Omental fat pad (tissue), 4 donors: ENCODE measurements at places on chromosomes 5 and 9.

GRCh38 chr9:131406563-131407436 lies 12.9 kb downstream of the PRRC2B start:
- no peak for DNase-seq

DNA sequence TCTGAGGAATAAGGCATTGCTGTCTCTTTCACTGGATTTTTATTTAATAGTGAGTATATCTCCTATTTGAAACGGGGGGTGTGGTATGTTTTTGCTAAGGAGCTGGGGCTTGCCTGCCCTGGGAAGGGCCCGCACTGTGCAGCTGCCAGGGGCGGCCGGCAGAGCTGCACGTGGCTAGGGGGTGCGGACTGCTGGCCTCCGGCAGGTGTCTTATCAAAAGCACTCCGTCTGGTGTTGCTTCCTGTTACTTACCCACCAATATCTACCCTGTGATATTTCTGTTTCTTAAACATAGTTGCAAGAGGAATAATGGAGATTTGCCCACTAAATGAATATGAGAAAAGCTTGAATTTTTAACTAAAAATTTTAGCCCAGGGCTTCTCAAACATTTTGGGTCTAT lies 232.0 kb downstream of the IRX1 start:
- no peak for DNase-seq

DNA sequence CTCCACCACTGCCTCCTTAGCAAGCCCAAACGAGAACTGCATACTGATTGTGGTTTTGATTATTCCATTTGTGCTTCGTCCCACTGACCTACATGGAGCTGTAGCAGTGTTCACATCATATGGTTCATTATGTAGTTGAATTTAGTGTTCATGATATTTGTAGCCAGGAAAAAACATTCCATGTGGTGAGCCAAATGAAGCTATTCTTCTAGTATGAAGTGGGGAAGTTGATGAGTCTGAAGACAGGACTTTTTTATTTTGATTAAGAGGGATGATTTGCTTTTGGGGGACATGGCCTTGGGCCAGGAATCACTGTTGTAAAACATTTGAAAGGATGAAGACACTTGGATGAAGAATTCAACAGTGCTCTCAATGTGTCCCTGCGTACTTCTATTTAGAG lies 192.9 kb upstream of the SLC27A6 start:
- no peak for DNase-seq

GRCh38 chr9:134688661-134689320 lies 47.2 kb downstream of the COL5A1 start:
- no peak for DNase-seq

DNA sequence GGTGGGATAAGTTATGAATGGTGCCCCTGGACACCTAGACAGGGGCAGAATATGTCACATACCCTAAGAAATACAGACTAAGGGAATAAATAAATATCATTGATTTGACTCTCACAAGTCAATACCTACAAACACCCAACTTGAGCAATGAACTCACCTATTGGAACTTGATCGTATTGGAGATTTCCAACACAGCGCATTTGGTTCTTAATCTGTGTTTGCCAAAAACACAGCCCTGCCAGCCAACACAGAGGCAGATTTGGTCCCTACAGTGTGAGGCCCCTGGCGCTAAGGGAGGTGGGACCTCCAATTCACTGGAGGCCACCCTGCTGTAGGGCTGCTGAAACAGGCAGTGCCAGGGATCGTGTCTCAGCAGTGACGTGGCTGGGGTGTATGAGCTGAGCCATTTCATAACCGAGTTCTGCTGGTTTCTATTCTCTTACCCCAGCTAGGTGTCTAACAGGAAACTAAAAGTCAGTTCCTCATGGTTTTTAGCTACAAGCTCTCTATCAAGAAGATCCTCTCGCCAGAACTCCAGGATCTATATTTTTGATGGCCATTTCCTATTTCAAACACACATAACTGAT lies 84.5 kb downstream of the SLC1A1 start:
- no peak for DNase-seq

DNA sequence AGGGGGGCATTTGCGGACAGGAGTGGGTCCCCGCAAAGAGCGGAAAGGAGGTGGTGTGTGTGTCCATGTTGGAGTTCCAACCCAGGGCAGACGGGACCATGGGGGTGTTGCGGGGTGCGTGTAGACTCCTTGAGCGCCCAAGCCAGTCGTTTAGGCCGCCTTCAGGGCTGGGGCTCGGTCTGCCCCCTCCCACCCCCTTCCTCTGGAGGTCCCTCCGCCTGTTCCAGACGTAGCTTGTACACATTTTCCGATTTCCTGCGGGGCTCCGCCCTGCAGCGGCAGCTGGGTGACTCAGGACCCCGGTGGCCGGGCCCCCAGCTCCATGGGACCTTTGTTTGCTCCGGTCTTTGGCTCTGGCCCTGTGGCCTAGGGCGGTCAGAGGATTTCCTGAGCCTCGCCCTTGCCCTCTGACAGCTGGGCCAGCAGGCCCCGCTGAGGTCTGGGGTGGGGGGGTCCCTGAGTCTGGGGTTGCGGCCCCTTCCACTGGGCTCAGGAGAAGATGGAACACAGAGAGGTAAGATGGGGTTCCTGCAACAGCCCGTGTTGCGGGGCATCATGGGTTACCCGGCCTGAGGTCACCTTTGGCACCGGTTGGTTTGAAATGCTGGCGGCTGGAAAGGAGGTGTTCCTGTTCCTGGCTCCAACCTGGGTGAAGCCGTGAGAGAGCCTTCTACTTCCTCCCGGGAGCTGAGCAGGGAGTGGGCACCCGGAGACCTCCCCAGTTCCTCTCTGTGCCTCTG lies 1.5 kb downstream of the PKN3 start:
- no peak for DNase-seq

DNA sequence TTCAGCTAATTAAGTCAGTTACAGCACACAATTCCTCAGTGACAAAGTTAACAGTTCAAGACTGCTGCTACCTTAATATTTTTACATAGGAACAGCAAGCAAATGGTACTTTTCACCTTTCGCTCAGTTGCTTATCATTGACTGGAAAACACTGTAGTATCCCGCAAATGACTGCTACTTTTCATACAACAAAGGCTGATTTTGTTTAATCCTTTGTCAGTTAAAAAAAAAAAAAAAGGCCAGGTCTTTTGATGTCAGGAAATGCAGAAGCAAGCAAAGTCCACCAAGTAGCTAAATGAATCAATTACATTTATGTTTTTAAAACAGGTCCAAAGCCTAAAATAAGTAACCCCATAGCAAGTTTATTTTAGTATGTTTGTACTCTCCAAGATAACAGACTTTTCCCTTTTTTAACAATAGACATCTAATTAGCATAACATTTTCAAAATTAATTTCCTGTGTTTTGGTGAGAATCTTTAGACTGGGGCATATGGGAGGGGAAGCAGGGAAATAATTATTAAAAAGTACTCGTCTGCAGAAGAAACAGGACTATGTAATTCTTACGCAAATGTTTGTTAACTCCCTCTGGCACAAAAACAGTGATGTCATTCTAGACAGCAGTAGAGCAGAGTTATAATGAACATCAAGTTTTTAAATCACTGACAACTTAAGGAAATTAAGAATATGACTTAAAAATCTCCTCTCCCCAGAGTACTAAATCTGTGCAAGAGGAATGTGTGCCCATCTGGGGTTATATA lies 9.6 kb downstream of the PFDN1 start:
- DNase-seq: no peak

DNA sequence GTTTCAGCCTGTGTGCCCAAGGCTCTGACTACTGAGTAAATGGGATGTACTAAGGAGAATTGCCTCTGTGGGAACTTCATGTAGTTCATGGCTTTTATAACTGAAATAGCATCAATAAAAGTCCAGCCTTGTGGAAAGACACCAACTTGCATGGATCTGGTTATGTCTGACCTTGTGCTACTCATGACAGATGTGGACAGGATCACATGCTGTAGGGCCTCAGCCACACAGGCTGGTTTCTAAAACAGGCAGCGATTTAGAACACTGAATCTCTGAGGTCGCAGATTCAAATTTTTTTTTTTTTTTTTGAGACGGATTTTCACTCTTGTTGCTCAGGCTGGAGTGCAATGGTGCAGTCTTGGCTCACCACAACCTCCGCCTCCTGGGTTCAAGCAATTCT lies 66.5 kb upstream of the SPIN1 start:
- DNase-seq: no peak

DNA sequence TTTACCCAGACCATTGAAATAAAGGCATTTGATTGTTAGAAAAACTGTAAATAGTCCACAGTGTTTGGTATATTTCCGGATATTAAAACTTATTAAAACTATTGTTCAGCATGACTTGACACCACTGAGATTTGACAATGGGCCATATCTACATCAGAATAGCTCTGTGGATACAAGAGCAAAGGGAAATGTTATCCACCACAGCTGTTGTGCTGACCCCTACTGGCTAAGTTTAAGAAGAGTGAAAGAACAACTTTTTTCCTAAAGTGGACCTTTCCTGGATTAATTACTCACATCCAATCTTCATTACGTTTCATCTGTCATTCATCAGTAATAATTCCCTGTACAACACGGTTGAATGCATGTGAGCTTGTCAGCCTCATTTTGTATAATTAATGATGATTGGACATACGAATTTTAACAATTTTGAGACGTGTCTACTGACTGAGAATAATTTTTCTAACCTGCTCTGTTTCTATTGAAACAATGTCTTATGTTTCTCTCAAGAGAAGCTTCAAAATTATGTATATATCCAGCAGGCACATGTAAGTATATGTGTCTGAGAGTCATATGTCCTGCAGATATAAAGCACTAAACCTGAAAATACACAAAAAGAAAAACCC lies 1952.6 kb downstream of the MAT2B start:
- DNase-seq: no peak

- DNase-seq: no peak
Measured at GRCh38 chr5:57221049-57221568, 47.2 kb downstream of the GPBP1 start.

GRCh38 chr9:27427272-27427643 lies 96.8 kb upstream of the IFNK start:
- no peak for DNase-seq

DNA sequence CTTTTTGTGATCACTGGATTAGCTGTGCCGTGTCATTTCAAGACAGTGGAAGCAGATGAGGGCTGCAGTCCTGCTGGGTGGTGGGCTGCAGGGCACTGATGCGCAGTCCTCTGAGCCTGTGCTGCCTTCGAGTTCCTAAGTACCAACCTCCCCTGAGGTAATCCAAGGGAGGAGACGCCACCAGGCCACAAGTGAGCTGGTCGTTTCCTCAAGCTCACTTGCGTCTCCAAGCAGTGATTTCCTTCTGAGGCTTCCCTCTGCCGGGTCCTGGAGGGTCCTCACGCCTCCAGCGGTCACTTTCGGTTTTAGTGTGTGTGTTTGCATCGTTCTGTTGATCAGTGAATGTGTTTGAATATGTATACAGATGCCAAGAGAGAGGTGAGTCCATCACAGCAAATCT lies 115.7 kb downstream of the TRIO start:
- DNase-seq: no peak

- DNase-seq: no peak
Measured at GRCh38 chr5:142000704-142001484, 11.9 kb downstream of the GNPDA1 start.

DNA sequence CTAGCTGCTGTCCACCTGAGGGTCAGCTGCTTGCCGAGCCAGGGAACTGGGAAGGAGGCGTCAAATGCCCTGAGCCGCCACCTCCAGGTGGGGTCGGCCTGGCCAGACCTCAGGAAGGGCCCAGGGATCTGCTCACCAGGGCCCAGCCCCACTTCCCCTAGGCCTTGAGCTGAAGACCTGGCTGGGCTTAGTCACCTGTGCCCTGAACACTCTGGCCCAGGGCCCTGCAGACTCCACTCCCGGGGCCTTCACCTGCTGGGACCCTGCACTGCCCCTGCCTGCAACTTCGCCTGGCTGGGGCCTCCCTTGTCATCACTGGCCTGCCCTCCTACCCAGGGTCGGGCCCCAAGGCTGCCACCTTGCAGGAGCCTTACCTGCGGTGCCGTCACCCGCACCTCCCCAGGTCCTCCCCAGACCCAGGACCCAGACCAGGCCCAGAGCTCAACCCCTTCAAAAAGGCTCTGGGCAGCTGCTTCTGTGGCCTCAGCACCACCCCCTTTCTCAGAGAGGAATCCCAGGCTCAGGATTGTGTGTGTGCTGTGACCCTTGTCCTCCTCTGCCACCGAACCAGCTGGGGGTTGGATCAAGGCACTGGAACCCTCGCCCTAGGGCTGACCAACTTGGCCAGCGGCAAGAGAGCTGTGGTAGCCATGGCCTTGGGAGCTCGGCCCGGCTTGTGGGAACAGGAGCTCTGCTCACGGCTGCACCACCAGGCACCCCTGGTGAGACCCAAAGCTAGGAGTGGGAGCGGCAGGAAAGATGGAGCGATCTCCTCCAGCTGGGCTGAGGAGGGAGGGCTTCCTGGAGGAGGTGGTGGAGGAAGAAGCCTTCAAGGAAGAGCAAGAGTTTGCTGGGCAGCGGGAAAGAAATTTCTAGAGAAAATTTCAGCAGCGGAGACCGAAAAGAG lies 1.2 kb upstream of the NELFB start:
- no peak for DNase-seq

DNA sequence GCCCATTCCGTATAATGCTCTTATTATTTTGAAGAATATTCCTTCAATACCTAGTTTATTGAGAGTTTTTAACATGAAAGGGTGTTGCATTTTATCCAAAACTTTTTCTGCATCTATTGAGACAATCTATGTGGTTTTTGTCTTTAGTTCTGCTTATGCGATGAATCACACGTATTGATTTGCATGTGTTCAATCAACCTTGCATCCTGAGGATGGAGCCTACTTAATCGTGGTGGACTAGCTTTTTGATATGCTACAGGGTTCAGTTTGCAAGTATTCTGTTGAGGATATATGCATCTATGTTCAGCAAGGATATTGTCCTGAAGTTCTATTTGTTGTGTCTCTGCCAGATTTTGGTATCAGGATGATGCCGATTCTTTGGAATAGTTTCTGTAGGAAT lies 1070.3 kb upstream of the CDH18 start:
- no peak for DNase-seq

- no peak for DNase-seq
Measured at GRCh38 chr5:40402007-40402364, 277.7 kb upstream of the PTGER4 start.
